GM23248 (cell line): ENCODE measurements at places on chromosomes 4 and X. TPM values are rescaled to one million over a fixed set of nuclear protein-coding genes. Genes with fewer than 3 reads are reported as not detected.

- peak; percentile 79 for DNase-seq
Observed at GRCh38 chrX:107823456-107823855, 2.2 kb upstream of the MID2 start.

DNA sequence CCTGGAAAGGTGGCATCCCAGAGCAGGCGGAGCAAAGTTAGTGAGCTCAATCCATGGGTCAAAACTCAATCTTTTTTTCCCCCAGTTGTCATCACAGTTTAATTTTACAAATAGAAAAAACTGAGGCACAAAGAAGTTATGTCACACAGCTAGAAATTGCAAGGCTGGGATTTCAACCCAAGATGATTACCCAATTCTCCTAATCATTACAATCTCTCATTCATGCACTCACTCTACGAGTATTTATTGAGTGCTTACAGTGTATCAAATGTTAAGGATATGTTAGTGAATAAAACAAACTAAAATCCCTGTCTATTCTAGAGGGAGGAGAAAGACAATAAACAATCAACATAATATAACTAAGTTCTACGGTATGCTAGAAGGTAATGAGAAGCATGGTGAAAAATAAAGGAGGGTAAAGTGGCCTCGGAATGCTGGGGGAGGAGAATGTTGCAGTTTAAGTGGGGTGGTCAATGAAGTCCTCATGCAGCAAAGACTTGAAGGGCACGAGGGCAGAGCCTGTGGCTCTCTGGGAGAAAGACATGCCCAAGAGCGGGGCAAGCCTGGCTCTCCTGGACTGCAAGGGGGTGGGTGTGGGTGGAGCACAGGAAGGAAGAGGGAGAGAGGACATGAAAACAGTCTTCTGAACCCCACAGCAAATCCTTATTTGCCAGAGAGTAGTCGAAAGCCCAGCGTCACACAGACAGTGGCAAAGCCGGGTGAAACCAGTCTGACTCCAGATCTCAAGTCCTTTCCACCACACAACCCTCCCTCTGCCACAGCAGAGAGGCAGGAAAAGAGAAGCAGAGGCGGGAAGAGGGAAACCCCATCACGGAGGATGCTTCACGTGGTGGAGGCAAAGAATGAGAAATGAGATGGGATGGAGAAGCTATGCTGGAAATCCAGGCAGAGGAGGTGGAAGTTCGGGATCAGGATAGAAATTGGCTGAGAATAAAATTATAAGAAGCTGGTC, 48.3 kb downstream of the RAB33B start:
- peak; percentile 23 for DNase-seq

DNA sequence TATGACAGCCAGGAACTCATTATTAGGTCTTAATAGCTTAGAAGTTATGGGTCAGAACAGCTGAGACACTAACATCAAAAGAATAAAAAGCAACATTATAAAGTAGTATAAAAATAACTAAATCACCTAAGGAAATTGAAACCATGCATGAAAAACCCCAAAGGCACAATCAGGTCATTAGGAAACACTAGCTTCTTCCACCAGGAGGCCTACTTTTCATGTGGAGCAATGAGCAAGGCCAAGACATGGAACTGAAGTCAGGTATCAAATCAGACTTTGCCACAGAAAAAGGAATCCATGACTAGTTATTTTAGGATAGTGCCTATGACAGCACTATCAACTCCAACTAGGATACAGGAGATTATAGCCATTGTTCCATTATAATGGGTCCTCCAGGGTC, 7.9 kb downstream of the HUWE1 start:
- peak; percentile 38 for DNase-seq

Gene INTS6L
- 1.9 and 4.4 TPM in 2 replicates for total RNA-seq

Gene SMPX
- total RNA-seq = not detected in 2 replicates

Gene CSAG1
- not detected in 2 replicates for total RNA-seq

- no peak for DNase-seq
Observed at GRCh38 chr4:187827631-187828030, 167.9 kb upstream of the ZFP42 start.

DNA sequence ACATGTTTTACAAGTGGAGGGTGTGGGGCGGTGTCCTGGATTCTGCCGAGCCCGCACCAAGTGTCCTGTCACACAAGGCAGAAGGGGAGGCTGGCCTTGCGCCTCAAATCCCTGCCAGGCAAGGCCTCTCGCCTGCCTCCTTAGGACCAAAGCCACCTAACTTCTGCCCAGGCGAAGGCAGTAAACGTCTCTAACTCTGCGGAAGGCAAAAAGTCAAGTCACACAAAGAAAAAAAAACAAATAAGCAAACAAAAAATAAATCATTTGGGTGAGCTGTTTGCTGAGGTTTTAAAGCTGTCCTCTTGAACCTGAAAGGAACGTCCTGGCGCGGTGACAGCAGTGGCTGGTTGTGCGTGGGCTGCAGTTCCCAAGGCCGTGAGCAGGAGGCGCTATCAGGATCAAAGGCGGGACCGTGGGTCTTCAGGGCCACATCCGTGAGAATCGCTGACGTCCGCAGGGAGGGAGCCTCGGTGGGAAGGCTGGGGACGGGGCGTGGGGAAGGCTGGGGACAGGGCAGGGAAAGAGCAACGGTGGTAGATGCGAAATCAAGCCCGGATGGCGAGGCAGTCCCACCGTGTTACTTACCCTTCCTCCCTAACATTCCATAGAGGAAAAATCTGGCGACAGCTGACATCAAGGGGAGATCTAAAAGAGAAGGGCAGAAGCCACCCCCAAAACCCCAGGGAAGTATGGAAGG, 99.1 kb downstream of the TRAPPC11 start:
- peak; percentile 12 for DNase-seq

DNA sequence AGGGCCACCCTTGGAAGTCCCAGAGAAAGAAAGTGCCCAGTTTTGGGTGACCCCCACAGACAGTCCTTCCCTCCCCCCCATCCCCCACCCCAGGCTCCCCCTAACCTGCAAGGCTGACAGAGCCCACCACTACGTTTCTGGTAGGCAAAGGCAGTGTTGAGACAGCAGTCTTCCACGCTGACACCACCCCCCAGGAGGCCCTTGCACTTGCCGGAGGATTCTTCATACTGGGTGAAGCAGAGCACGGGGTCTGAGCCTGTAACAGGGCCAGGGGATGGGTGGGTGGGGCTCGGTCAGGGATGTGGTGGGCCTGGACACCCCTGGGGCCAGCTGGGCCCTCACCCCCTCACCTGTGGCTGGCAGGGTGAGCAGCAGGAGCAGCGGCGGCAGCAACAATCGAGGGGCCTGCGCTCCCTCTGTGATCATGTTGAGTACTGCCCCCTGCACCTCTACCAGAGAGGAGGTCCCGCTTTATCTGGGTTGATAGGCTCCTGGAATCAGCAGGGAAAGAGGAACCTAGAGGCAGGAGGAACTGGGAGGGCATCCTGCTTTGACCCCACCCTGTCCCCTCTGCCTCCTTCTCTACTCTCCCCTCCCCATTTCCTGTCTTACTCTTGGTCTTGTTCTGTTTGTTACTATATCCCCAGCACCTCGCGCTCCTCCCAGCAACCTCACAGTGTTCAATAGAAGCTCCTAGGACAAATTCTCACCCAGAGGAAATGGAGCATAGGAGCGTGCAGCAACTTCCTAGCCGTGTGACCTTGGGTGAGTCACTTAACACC, at the start of gene CFP:
CFP (minus strand) TSS at position 512 of the 782 bp plus-strand sequence; CDS start at position 426, 86 bp downstream.
- no peak for DNase-seq

GRCh38 chrX:149618871-149619270, 12.7 kb downstream of the TMEM185A start:
- DNase-seq = no peak

Gene DCAF8L1
- total RNA-seq = not detected in 2 replicates

DNA sequence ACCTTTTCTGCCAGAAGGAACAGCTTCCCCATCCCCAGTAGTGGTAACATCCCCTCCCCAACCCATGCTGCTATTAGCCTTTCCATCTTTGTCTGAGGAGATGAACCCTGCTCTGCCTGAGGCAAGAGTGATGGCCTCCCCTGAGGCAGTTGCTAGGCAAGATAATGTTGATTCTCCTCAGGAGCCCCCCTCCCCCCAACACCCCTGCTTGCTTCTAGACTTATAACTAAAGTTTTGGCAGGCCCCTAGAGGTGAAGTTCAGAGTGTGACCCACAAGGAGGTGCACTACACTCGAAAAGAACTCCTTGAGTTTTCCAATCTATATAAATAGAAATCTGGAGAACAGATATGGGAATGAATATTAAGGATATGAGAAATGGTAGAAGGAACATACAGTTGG, 962.5 kb downstream of the ADGRL3 start:
- no peak for DNase-seq

- no peak for DNase-seq
Observed at GRCh38 chrX:56618323-56618722, 54.9 kb downstream of the UBQLN2 start.

- no peak for DNase-seq
Observed at GRCh38 chr4:127624173-127624572, 8.6 kb upstream of the INTU start.

DNA sequence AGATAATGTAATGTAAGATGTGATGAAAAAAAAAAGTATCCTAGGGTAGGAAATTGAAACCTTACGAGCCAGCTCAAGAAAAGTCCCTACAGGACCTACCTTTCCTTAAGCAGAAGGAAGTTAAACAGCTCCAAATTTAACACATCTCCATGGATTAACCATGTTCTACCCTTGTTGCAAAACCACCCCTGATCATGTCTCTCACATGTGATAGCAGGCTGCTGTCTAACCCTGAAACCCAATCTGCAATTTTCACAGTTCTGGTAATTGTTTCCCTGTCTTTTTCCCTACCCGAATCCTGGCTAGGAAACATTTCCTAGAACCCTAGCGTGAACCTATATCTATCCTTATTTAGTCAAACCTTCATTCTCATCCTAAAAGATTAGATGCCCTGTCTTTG, 198.9 kb downstream of the SPOCK3 start:
- no peak for DNase-seq

Gene LDOC1
- 1.0 and 1.5 TPM in 2 replicates for total RNA-seq

GRCh38 chrX:15059474-15059873, 186.3 kb downstream of the MOSPD2 start:
- DNase-seq = peak; percentile 14

GRCh38 chrX:43849173-43849572, 33.1 kb downstream of the MAOB start:
- no peak for DNase-seq

- DNase-seq = peak; percentile 68
Observed at GRCh38 chrX:46704767-46705386, 54.0 kb downstream of the SLC9A7 start.

DNA sequence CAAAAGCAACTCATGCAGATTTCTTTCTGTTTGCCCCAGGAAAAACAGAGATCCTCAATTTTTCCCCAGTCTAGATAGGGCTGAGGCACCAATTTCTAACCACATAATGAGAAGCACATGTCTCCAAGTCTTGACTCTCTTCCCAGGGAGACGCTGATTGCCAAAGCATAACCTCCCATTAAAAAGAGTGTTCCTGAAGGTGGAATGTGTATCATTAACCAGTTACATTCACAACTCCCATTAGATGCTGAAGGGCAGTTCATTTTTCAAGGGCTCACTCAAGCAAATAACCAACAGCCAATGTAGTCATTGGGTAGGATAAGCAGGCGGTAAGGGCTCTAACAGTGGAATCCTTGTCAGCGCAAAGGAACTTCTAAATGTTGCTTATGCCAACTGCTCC, 27.5 kb downstream of the TMEM47 start:
- peak; percentile 59 for DNase-seq

- DNase-seq = no peak
Observed at GRCh38 chr4:8834681-8835220, 36.9 kb downstream of the HMX1 start.

DNA sequence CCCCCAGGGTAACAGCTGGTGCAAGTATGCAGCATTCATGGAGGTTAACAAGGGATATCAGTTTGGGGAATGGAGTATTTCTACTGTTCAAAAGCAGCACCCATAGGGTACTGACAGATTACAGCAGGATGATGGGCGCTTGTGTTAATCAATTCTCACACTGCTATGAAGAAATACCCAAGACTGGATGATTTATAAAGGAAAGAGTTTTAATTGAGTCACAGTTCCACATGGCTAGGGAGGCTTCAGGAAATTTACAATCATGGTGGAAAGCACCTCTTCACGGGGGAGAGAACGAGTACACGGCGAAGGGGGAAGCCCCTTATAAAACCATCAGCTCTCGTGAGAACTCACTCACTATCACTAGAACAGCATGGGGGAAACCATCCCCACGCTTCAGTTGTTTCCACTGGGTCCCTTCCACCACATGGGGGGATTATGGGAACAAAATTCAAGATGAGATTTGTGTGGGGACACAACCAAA, 64.1 kb downstream of the TNIP2 start:
- no peak for DNase-seq

Gene CT83
- not detected in 2 replicates for total RNA-seq

- no peak for DNase-seq
Observed at GRCh38 chrX:83529950-83530349, 21.9 kb downstream of the POU3F4 start.

GRCh38 chr4:110198049-110198434, 373 bp downstream of the ELOVL6 start:
- peak; percentile 65 for DNase-seq

DNA sequence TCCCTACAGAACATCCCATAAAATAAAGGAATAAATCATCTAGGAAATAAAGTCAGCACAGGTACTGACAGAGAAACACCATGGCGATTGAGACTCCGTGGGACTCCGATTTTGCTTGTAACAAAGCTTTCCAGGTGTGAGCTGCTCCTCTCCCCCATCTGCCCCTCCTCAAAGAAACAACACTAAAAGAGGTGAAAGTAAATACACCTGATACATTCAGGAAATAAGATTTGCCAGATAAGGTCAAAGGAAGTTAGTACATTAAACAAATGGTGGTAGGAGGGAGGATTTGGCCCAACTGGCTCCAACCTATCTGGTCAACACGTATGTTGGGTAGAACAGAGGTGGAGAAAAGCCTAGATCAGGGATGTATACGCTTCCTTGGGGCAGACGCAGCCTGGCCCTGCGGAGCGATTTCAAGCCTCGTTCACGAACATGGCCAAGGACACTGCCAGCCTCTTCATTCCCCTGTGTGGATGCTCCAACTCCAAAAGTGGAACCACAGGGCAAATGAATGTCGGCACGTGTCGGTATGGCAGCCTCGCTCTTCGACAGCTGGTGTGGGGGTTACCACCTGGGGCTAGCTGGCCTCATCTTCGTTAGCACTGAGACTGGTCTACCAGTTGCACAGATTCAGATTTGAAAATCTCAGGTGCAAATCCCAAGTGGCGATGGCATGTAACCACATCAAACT, 162.5 kb downstream of the AFAP1 start:
- DNase-seq = no peak

- DNase-seq = no peak
Observed at GRCh38 chr4:93657527-93657926, 171.0 kb upstream of the ATOH1 start.

Gene SYN1
- not detected in 2 replicates for total RNA-seq

Gene TMEM184C
- 36.5 and 36.8 TPM in 2 replicates for total RNA-seq

- no peak for DNase-seq
Observed at GRCh38 chrX:150968862-150969720, 14.0 kb upstream of the HMGB3 start.

Gene ETDA
- not detected in 2 replicates for total RNA-seq

DNA sequence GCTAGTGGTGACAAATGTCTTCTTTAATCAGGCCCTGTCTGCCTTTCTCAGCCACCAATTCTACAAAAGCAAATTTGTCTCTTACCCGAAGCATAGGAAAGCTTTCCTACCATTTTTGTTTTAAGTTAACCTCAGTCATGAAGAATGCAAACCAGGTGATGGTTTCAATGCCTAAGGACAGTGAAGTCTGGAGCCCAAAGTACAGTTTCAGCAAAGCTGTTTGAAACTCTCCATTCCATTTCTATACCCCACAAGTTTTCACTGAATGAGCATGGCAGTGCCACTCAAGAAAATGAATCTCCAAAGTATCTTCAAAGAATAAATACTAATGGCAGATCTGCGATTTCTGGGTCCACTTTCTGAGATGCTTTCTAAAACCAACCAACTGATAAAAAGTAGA, 23.9 kb downstream of the SRD5A3 start:
- DNase-seq = no peak

Gene SPRY1
- total RNA-seq = 1.3 and 6.4 TPM in 2 replicates

Gene SLC30A9
- 61.7 and 69.5 TPM in 2 replicates for total RNA-seq

- DNase-seq = no peak
Observed at GRCh38 chr4:6957994-6958393, 48.4 kb downstream of the TBC1D14 start.
